Activated CD4-positive, alpha-beta T cell treated with anti-CD3 and anti-CD28 coated beads, Interleukin-2, amount 50 U/mL, for 16 hours (primary cell): ENCODE measurements at places on chromosomes 7 and 10.

DNA sequence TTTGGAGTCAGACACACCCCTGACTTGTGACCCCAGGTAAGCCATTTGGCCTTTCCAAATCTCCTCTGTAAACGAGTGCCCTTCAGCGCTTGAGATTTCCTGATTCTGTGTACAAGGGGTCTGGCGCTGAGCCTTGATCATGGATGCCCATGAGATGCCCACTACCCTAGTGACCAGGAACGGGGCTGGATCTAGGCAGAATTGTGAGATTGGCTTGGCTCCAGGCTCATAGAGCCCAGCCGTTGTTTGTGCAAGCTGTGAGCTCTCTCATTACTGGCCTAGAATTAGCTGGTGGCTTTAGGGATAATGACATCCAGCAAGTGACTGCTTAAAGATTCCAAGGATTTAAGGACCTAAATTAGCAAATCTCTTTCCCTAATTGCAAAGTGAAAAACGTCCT lies 84.9 kb downstream of the CAMK1D start:
- DNase-seq = no peak

DNA sequence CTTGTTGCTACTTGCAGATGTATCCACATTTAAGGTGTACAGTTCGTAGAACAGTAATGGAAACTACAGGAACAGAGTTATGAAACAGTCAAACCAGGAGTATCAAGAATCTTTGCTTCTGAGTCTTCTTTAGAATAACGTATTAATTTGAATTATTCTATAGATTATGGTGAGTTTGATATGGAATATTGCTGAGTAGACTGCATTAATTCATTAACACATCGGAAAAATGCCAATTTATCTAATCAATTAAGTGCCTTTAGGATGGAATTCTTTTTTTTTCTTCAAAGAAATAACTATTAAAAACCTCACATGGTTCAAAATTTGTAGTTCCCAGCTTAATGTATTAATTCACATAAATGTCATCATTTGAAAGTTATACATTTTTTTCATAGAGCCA lies 3.8 kb downstream of the TFAM start:
- no peak for DNase-seq

- DNase-seq = no peak
Observed at GRCh38 chr7:92797284-92797683, 39.1 kb downstream of the CDK6 start.

DNA sequence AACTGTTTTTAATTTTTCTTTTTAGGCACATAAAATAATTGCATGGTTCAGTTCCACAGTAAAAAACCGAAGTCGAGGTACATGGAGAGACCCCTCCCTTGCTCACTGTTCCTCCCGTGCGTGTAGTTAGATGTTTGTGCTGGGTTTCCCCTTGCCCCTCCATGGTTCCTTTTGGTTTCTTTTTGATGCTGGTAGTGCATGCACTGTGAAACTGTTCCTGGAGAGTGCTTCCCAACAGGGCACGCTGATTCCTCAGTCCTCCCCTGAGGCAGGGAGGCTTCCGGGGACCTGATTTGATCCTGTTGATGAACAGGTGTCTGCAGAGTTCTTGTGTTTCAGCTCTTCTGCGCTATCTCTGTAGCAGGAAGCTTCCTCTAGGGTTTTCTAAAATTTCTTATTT lies 69.5 kb downstream of the ADCY1 start:
- no peak for DNase-seq

GRCh38 chr10:54484186-54484585 lies 316.8 kb downstream of the PCDH15 start:
- DNase-seq = no peak

GRCh38 chr10:73650537-73651331 lies 5.1 kb downstream of the SYNPO2L start:
- DNase-seq = no peak

GRCh38 chr7:139571190-139571589 lies 47.7 kb downstream of the CLEC2L start:
- DNase-seq = no peak

DNA sequence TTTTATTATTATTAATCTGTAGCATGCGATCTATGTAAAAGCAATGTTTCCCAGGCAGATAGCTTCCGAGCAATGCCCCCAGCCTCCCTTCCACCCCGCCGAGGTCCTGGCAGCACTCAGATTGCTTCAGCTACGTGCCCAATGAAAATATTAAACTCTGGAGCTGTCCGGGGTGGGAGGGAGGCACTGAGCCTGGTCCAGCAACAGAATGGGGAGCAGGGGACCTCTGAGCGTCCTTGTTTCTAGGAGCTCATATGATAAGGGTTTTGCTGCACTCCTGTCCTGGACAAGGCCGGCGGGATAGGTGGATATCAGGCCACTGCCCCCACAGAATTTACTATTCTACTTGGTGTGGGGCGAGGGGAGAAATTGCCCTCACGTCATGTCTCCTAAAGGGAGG lies 44.5 kb upstream of the CDK1 start:
- DNase-seq = no peak
